ENCODE measurements at places on chromosomes 6 and 20. TPM values are rescaled to one million over a fixed set of nuclear protein-coding genes. Genes with fewer than 3 reads are reported as not detected.

DNA sequence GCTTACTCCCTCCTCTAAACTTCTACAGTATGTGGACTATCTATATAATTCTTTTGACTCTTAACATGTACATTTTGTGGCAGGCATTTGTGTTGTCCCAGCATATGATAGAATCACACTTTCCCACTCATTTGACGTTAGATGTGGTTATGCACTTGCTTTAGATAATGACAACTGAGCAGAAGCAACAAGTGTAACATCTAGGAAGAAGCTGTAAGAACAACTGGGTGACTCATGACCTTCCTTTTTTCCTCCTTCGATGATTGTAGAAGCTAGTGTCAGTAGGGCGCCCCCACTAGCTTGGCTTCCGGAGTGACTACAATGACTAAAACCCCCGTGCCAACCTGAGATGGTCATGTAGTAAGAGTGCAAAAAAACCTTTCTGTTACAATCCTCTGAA, 74.6 kb upstream of the CEP85L start:
- DNase-seq = no peak

DNA sequence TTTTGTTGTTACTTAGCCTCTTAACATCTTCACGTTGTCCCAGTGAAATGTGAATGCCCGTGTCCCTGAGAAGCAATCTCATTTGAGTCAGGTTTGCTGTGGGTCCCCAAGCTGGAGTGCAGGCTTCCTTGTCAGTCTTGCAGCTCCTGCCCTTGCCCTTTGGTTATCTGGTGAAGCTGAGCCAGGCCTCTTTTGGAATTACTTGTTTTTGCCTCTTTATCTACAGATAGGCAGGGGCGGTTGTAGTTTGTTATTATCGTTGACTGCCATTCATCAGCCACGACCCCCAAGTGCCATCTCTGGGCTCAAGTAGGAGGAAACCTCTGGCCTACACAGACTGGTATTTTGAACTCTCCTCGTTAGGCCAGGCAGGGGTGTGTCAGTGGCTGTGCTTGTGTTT, 2.2 kb downstream of the TMEM14C start:
- DNase-seq = no peak

OLIG3 gene
- not detected for total RNA-seq

FOXC1 gene
- total RNA-seq = 1.8 TPM

OOEP gene
- not detected for total RNA-seq

SYCP2 gene
- total RNA-seq = 0.71 TPM
